ENCODE measurements at places on chromosomes 16 and 17.

- no peak for DNase-seq
Observed at GRCh38 chr17:66300956-66301355, 1.5 kb upstream of the PRKCA start.

GRCh38 chr16:88549671-88550245 lies 20.4 kb upstream of the ZC3H18 start:
- no peak for DNase-seq

- DNase-seq: peak; percentile 80
Observed at GRCh38 chr17:10127819-10128425, 70.5 kb downstream of the GAS7 start.

DNA sequence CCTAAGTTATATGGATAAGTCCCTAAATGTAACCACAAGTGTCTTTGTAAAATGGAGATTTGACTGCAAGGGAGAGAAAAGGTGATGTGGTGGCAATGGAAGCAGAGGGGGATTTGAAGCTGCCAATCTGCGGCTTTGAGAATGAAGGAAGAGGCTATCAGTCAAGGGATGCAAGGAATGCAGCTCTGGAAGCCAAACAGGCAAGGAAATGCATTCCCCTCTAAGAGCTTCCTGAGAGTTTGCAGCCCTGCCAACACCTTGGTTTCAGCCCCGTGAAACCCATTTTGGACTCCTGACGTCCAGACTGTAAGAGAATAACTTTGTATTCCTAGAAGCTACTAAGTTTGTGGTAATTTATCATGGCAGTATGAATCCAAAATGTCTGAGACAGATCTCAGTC lies 167.3 kb upstream of the MPHOSPH6 start:
- DNase-seq: no peak

- no peak for DNase-seq
Observed at GRCh38 chr16:75805946-75806345, 79.7 kb upstream of the CPHXL start.

DNA sequence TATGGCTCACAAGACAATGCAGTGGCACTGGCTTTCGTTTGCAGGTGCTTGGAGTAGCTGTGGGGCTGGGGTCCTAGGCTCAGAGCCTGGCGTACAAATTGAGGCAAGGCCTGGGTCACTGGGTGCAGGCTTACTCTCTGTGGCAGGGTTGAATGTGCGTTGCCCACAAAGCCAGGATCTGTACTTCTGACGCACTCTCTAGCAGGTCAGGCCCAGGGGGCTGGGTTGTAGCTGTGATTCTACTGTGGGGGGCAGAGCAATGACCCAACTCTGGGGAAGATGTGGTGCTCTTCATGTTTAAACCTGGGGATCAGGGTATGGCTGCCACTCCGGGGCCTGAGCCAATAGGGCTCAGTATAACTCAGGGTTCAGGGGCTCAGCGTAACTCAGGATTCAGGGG lies 6.4 kb upstream of the PRSS21 start:
- no peak for DNase-seq

DNA sequence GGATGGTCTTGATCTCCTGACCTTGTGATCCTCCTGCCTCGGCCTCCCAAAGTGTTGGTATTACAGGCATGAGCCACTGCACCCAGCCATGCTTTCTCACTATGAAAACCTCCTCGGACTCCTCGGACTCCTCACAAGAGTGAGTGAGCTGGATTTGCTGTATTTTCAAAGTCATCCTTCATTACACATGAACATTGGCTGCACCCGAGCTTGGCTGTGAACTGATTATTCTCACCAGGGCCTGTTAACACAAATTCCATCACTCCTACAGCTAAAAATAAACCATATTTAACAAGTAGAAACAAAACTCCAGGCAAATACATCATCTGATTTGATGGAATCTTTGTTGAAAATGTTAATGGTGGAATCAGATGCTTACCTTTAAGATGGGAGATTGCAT lies 50.3 kb downstream of the PITPNC1 start:
- no peak for DNase-seq

DNA sequence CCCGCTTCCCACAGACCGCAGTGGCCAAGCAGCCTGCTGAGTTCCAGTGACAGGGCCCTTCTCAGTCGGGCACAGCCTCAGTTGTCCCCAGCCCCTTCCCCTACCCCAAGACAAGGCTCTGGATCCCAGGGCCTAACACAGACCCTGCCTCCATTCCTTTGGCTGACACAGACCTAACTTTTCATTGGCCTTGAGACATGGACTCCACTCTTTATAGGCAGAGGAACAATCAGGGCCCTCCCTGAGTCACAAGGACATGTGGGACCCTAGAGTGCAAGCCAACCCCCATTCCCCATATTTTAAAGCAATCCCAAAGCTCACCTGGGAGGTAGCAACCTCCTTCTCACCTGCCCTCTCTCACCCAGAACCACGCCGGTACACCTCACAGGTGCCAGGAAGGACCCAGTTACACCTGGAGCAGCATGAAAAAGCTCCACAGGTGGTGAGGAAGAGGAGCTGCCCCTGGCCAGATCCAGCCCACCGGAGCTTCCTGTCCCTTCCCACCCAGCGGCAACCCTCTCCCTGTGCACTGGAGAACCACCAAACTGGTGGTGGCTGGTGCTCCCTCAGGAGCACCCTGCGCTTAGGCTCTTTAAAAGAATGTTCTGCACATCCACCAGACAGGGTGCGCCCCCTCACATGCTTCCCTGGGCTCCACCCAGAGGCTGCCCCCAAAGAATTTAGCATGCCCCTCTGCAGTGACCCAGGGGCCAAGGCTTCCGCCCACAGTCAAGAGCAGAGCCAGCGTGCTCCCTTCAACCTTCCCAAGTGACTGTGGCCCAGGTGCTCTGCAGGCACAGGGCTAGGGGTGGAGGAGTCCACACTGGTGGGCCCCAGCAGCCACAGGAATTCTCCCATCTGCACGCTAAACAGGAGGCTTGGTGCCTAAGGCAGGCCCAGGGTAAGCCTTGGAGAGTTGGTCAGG lies 3.4 kb downstream of the MNT start:
- no peak for DNase-seq

- DNase-seq: no peak
Observed at GRCh38 chr16:51106535-51106934, 44.5 kb downstream of the SALL1 start.

DNA sequence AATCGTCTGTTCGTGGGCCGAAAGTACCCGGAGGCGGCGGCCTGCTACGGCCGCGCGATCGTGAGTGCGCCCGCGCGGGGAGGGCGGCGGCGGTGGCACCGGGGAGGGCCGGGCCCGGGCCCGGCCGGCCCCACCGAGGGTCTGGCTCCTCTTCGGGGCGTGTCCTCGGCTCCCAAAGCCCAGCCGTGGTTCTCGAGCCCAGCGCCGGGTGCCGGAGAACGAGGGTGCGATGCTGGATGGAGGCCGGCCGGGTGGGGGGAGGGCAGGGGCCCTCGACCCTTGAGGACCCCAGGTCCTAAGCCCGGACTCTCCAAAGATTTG lies 375 bp downstream of the STUB1 start:
- no peak for DNase-seq

- no peak for DNase-seq
Observed at GRCh38 chr16:65950211-65950610, 416.3 kb upstream of the CDH5 start.

DNA sequence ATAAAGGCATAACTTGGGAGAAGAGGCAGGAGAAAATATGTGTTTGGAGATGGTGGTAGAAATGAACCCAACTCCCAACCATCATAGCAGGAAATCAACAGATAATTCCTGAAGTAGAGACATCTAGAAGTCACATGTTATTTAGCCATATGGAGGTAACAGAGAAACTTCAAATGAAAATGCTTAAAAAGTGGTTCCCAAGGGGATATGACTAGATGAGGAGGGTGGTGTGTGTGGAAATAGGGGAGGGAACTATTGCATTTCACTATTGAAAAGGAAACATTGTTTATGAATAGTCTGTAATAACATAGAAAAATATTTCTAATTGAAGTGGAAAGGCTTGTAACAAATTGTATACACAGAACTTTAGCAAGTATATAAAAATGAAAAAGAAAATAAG lies 412.0 kb downstream of the SHISA9 start:
- DNase-seq: no peak

- DNase-seq: peak; percentile 39
Observed at GRCh38 chr16:2339521-2340484, 725 bp downstream of the ABCA3 start.

- DNase-seq: no peak
Observed at GRCh38 chr16:52283018-52283417, 263.9 kb downstream of the TOX3 start.

DNA sequence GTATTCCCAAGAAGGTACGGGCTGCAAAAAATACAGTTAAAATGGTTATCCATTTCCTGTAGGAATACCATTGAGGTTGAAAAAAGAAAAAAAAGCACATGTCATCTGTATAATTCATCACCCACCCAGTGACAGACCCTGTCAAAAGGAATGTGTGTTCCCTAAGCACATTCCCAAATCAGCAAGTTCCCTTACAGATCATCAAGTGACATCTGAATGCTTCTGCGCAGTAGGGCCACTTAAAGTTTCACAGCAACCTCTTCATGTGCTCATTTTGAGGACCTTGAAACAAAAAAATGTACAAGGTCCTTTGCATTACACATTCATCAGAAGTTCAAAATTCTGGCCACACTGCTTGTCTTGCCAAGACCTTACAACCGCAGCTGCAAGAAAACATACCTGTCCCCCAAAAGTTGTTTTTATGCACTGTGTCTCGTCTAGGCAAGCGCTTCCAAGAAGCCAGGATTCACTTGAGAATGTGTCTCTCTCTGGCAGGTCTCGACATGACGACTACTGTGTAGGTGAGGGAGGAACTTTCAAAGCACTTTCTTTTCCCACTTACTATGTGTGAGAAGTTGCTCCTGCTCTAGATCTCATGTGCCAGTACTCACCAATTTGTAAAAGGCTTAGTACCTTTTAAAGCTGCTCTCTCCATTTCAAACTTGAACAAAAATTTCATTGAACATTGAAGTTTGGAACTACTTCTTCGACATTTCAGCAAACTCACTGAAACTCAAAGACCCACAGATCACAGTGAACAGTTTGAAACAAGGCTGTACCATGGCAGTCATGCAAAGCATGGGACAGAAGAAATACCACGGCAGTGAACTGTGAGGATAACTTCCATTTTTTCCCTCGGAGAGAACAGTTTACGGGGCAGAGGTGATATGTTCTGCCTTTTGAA lies 4.3 kb upstream of the POLG2 start:
- no peak for DNase-seq

DNA sequence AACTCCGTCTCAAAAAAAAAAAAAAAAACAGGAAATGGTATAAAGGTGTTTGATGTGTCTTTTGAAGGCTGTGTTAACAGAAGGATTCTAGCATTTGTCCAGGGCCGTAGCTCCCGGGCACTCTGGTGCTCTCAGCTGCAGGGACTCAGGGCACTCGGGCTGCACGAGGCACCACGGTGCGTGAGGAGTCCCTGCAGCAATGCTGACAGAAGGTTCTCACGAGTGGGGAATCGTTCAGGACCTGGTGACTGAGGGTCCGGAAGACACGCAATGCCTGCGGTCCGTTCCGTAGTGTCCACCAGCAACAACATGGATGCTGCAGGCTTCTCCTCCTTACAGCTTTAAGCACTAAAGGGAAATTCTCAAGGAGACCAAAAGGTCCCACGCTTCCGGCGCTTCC lies 12.6 kb upstream of the FAAP100 start:
- DNase-seq: no peak

- DNase-seq: no peak
Observed at GRCh38 chr17:41544491-41544892, 16.4 kb upstream of the KRT19 start.

DNA sequence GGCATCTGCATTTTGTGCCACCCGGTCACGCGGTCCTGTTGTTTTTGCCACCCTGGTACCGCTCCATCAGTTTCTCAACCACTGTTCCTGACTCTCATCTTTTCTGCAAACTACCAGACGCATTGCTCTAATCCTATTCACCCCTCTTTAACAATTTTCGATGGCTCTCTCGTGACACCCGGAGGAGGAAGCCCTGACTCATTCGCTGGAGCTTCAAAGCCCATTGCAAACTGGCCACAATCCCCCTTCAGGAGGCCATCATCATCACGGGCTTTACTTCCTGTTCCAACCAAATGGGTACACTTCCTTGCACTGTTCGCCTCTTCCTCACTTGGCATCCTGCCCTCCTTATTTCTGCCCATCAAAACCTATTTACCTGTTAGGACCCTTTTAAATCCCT lies 155.3 kb downstream of the RGS9 start:
- DNase-seq: no peak

DNA sequence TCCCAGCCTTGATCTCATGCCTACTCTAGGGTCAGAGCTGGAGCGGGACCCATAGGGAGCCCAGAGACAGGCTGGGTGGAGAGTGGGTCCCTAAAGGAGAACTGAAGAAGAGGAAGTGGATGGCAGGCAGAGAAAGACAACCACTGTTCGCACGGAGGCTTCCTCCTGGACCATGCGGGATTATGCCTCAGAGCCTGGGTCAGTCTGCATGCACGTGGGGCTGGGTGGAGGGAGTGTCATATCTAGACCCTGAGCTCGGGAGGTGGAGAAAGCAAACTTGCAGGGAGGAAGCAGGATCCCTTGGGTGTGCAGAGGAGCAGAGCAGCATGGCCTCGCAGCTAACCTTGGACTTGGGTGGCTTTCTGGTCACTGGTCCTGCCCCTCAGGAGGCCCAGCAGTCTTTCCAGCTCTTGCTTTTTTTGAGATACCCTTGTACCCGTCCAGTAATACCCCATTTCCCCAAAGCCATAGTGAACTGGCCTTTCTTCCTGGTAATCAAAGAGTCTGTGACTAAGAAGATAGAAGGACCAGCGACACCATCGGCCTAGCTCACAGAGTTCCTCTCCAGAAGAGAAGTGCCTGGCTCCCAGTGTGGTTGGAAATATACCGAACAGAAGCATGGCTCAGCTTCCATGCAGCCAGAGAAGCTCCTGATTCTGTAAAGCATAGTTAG lies 344.2 kb downstream of the CPPED1 start:
- DNase-seq: no peak

GRCh38 chr17:80762076-80762475 lies 217.4 kb downstream of the RPTOR start:
- no peak for DNase-seq

GRCh38 chr17:6274310-6274709 lies 160.6 kb downstream of the AIPL1 start:
- DNase-seq: no peak

- no peak for DNase-seq
Observed at GRCh38 chr16:73323880-73324279, 276.0 kb upstream of the ZFHX3 start.

DNA sequence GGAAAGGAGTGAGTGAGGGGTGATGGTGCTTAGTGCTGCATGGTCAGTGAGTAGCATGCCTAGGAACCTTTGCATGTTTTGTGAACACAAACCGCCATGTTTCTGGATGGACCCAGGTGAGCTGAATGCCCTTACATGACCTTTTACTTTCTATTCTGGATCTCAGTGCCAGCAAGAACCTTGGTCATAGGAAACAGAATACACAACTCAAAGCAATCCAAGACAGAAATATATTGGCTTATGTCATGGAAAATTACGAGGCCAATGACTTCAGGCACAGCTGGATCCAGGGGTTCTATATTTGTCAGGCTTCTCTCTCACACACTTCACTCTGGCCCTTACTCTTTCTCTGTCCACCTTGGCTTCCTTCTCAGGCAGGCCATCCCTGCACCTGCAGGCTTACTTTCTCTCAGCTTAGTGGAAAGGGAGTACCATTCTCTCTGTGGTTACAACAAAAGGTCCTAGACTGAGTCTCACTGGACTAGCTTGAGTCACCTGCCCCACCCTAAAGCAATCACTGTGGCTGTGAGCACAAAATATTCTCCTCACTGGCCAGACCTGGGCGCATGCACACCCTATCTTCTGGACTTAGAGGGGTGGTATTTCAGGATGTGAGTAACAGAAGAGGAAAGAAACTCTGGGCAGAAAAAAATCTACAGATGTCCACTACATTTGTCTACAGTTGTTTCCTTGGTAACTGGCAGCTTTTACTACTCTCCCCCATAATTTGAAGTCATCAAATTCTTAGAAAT lies 20.4 kb upstream of the CPNE2 start:
- peak; percentile 58 for DNase-seq

Measured in hindlimb muscle (tissue), 1 donor.